Neural progenitor cell (in vitro differentiated cells): ENCODE measurements at places on chromosomes 6 and 20. TPM values are rescaled to one million over a fixed set of nuclear protein-coding genes. Genes with fewer than 3 reads are reported as not detected.

The HFE gene
- total RNA-seq: 0.43 and 1.5 TPM in 2 replicates

- DNase-seq: no peak
- no peaks in the 10 kb centered on the region for H3K27me3 ChIP-seq
- peaks cover 7% of the 10 kb centered on the region for H3K4me1 ChIP-seq
- H3K36me3 ChIP-seq: no peaks in the 10 kb centered on the region
- no peak overlapping the region for H3K4me3 ChIP-seq
Observed at GRCh38 chr6:170137911-170138910, 152.7 kb downstream of the DLL1 start.

GRCh38 chr20:44800391-44801046, 9.8 kb downstream of the RIMS4 start:
- peaks cover 8% of the 10 kb centered on the region for H3K4me1 ChIP-seq
- H3K27me3 ChIP-seq: no peaks in the 10 kb centered on the region
- H3K4me3 ChIP-seq: no peak overlapping the region
- DNase-seq: peak; percentile 55

- H3K27me3 ChIP-seq: no peaks in the 10 kb centered on the region
- DNase-seq: no peak
- H3K27ac ChIP-seq: no peak overlapping the region
Observed at GRCh38 chr6:99276747-99277146, 72.7 kb downstream of the FAXC start.

GRCh38 chr6:130159956-130160355, 62.8 kb downstream of the SAMD3 start:
- no peaks in the 10 kb centered on the region for H3K27me3 ChIP-seq
- H3K36me3 ChIP-seq: no peaks in the 10 kb centered on the region
- H3K4me1 ChIP-seq: no peaks in the 10 kb centered on the region

GRCh38 chr6:154370545-154370944, 13.9 kb upstream of the IPCEF1 start:
- H3K4me1 ChIP-seq: no peaks in the 10 kb centered on the region
- no peaks in the 10 kb centered on the region for H3K27me3 ChIP-seq
- peak; percentile 42 for DNase-seq
- no peak overlapping the region for H3K27ac ChIP-seq

GRCh38 chr6:131156411-131156810, 21.1 kb downstream of the AKAP7 start:
- H3K27ac ChIP-seq: no peak overlapping the region
- DNase-seq: no peak
- no peaks in the 10 kb centered on the region for H3K4me1 ChIP-seq
- H3K4me3 ChIP-seq: no peak overlapping the region
- no peaks in the 10 kb centered on the region for H3K36me3 ChIP-seq

DNA sequence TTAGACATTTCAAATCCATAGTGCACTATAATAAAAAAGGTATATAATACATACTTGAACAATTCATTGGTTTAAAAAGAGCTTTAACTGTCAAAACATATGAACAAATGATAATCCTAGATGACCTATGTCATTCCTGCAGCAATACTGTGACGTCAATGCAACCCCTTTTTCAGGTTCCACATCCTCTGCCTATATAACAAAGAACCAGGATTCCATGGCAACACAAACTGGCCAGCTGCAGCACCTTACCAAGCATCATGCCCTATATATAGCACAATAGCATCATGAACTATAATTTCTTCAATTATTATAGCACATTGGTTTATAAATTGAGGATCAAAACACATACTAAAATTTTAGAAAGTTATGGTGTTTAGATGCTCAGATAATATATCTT, 578 bp upstream of the PTCHD4 start:
- no peaks in the 10 kb centered on the region for H3K27me3 ChIP-seq
- peak overlapping the region; percentile 67 for H3K27ac ChIP-seq
- peak; percentile 13 for DNase-seq
- H3K4me3 ChIP-seq: peak overlapping the region; percentile 73
- no peaks in the 10 kb centered on the region for H3K36me3 ChIP-seq

The TMEM200A gene
- 11.1 and 12.8 TPM in 2 replicates for total RNA-seq

The SGK2 gene
- 2.8 and 4.2 TPM in 2 replicates for total RNA-seq

The ASIP gene
- total RNA-seq: not detected in 2 replicates

The OPN5 gene
- total RNA-seq: not detected in 2 replicates

- H3K4me1 ChIP-seq: no peaks in the 10 kb centered on the region
- H3K36me3 ChIP-seq: no peaks in the 10 kb centered on the region
- no peaks in the 10 kb centered on the region for H3K27me3 ChIP-seq
- H3K4me3 ChIP-seq: no peak overlapping the region
- H3K27ac ChIP-seq: no peak overlapping the region
Observed at GRCh38 chr6:140343128-140343527, 968.7 kb upstream of the CITED2 start.

DNA sequence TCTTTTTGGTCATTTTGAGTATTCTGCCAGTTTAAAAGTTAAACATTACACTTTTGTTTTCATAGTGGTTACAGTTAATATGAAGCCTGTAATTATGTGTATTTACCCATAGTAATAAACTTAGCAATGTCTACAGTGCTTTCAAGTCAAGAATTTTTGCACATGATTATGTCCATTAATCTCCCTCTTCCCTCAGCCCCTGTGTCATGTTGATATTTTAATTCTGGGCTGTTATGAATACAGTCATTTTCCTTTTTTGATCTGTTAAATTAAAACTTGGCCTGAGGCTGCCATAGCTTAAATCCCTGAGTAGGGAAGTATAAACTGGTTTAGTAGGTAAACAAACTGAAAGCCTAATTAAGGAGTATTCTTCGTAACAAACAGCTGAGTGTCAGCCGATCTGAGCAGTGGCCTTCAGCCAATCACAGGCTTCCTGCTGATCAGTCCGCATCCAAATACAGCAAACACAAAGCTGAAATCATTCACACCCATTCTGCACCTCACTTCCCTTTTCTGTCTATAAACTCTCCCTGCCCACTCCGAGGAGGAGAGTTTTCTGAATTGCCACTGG, 9.5 kb upstream of the SFT2D1 start:
- no peaks in the 10 kb centered on the region for H3K36me3 ChIP-seq
- H3K4me3 ChIP-seq: no peak overlapping the region
- no peaks in the 10 kb centered on the region for H3K27me3 ChIP-seq
- peaks cover 11% of the 10 kb centered on the region for H3K4me1 ChIP-seq
- H3K27ac ChIP-seq: no peak overlapping the region
- DNase-seq: peak; percentile 41

The COL10A1 gene
- total RNA-seq: not detected in 2 replicates

DNA sequence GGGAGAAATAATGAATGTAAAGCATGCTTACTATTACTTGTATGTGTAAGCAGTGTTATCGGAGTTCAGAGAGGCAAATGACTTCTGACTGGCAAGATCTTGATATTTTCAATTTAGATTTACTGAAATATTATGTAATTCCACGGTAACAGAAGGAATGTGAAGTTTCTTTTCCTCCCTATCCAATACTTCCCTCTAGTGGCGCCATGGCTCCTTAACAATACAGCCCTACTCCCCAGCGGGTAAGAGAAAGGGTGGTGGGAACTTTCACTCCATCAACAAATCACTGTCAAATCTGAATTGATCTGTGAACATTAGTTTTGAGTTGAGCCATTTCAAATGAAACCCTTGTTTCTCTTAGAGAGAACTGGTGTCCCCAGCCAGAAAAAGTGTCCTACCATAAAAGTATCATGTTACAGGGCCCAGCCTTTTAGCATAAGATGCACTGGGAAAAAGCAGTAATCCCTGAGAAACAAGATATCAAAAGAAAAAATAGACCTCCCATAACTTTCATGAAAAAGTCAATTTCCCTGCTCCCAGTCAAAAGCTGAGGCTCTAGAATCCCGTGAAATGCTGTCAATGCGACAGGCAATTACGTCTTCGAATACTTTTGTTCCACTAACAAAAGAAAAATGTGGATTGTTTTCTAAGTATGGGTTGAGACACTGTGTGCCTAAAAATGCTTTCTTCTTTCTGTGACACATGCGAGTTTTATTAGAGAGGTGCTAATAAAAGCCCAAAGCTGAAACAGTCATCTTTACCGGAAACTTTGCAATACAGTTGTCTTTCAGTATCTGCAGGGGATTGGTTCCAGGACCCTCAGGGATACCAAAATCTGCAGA, 12.9 kb downstream of the COX7A2 start:
- H3K27ac ChIP-seq: no peak overlapping the region
- H3K4me3 ChIP-seq: no peak overlapping the region
- DNase-seq: peak; percentile 66
- no peaks in the 10 kb centered on the region for H3K27me3 ChIP-seq
- H3K4me1 ChIP-seq: peaks cover 22% of the 10 kb centered on the region

The BEND6 gene
- 0.90 and 2.4 TPM in 2 replicates for total RNA-seq

DNA sequence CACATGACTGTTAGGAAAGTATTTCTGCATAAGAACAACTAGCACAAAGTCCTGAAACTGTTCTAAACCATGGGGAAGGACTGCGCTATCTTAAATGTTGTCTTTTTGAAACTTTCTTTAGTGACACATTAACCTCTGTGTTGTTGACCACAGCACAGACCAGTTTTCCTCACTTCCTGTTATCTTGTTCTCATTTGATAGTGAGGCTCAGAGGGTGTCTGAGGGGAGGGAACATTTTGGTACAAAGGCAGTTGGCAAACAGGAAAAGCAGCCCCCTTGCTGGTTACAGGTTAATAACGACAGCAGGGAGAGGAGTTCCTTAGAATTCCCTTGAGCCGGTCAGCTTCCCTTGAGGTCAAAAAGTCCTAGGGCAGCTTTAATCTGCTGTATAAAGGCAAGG, 143.5 kb upstream of the BMP2 start:
- H3K27me3 ChIP-seq: no peaks in the 10 kb centered on the region
- H3K4me3 ChIP-seq: no peak overlapping the region
- H3K27ac ChIP-seq: peak overlapping the region; percentile 31
- DNase-seq: peak; percentile 69
- no peaks in the 10 kb centered on the region for H3K36me3 ChIP-seq
